ENCODE measurements at places on chromosomes 11 and 22.
A peak's percentile ranks its signal among the peaks of the same experiment; 100 is the strongest.

DNA sequence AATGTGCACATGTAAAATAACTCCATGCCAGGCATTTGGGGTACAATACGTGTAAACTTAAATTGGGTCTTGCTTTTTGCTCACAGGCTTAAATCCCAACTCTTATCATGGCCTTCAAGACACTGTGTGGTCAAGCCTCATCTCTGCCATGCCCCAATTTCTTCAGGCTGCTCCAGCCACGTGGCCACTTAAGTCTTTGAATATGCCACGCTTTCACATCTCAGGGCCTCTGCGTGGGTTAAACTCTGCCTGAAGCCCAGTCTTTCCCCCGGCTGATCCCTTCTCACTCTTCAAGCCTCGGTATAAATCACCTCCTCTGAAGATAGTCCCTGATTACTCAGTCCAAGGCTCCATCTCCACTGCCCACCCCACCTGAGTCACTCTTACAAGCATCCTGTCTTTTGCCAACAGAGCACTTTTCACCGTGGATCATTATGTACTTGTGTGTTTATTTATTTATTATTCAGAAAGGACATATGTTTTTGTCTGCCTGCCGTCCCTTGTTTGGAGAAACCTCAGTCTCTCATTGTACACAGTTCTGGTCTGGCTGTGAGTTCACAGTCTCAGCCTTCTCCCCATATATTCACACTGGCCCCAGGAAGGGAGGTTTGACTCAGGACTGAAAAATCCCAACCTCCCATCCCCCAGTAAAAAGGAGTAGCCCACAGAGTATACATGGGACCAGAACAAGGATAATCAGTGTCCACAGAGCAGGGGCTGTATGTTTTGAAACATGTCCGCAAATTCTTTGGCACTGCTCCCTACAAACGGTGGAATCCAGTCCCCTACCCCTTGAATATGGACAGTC is 344.7 kb downstream of the MN1 start:
- DNase-seq, result peak; percentile 98

DNA sequence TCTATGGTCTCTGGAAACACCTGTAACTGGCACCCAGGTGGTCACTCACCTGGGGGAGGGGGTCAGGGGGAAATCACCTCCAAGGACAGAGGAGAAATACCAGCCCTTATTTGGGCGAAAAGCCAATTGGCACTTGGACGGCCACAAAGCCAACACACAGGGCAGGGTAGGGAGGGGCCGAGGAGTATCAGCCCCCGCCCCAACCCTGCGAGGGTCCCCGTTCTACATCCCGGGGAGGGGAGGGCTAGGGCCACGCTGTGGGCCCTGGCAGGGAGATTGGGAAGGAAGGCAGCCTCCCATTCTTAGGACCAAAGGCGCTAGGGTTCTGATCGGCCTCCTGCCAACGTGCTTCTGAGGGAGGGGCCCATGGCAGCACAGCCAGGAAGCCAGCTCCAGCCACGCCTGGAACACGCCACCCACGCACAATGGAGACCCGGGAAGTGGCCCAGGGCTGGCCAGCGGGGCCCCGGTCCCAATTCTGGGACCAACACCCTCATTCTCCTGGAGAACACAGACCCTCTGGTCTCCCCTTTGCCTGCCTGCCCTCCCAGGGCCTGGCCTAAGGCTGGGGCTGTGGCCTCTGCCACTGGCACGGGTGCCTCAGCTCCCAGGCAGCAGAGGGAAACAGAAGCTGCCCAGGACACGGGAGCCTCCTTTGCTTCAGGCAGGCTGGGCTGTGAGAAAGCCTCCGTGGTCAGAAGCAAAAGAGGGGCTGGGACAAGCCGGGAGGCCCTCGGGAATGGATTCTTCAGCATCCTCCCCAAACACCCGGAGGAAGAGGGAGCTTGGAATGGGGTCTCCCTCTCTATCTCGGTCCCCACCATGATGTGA is 7.4 kb downstream of the CBX6 start:
- peak; percentile 34 for DNase-seq

- DNase-seq, result peak; percentile 63
Observed at GRCh38 chr22:49971232-49972162, 10.9 kb downstream of the PIM3 start.

- peak; percentile 47 for DNase-seq
Observed at GRCh38 chr11:2149864-2150847, 10.9 kb downstream of the INS start.

- no peak for DNase-seq
Observed at GRCh38 chr11:117766026-117766425, 31.0 kb downstream of the DSCAML1 start.

- no peak for DNase-seq
Observed at GRCh38 chr11:17590463-17590862, 43.4 kb downstream of the OTOG start.

Measured in fibroblast of mammary gland (primary cell).